HT-29 (cell line): ENCODE measurements at places on chromosomes 5 and 9.

DNA sequence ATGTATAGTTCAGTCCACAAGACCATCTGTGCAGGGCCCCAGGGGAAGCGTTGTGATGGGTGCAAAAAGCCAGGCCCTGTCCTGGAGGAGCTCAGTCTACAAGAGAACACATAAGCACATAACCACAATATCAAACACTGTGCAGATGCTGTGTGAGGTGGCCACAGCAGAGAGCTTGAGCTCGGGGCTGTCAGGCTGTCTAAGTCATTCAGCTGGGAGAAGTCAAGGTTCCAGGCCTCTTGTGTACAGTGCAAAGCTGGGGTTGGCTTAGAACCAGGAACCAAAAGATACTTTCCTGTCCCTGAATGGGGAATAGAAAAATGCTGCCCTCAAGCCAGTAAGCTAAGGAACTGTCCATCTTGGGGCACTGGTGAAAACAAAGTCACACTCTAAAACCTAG, 75.0 kb downstream of the PRDM6 start:
- DNase-seq = no peak

- no peak for DNase-seq
These were observed 270.1 kb upstream of the PTGER4 start for GRCh38 chr5:40409601-40410000.

DNA sequence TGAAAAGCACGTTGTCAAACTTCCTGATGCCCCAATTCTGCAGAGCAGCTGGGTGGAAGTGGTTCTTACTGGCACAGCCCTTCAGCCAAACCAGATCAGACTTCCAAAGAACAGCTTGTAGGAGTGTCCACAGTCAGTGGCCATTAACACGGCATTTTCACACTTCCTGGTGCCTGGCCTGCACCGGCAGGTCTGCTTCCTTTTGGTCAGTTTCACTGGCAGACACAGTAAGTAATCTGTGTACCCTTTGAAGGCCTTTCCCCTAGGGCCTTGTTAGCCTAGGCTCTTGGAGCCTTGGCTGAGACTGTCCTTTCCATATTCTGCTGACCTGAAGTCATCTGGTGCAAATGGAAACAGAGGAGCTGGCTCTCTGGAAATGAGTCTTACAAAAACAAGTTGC, 297.5 kb upstream of the TNC start:
- no peak for DNase-seq

GRCh38 chr5:76473661-76474060, 70.6 kb downstream of the IQGAP2 start:
- no peak for DNase-seq

DNA sequence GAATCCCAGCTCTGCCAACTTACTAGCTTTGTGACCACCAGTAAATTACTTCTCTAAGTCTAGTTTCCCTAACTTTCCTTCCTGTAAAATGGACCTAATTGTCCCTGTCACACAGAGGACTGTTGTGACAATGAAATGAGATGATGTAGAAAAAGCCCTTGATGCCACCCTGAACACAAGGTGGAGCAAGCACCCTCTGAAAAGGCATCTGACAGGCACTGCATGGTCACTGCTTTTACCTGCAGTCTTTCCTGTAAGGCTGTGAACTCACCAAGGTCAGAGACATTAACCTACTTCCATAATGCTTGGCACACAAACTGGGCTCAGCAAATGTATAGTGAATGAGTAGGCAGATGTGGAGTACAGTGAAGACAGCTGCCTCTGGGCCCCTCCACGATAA, 6.1 kb downstream of the SLC31A2 start:
- no peak for DNase-seq

- DNase-seq = no peak
These were observed 88.6 kb upstream of the RASGRF2 start for GRCh38 chr5:80871541-80871961.

- DNase-seq = no peak
These were observed 14.2 kb downstream of the ABHD17B start for GRCh38 chr9:71896761-71897160.

DNA sequence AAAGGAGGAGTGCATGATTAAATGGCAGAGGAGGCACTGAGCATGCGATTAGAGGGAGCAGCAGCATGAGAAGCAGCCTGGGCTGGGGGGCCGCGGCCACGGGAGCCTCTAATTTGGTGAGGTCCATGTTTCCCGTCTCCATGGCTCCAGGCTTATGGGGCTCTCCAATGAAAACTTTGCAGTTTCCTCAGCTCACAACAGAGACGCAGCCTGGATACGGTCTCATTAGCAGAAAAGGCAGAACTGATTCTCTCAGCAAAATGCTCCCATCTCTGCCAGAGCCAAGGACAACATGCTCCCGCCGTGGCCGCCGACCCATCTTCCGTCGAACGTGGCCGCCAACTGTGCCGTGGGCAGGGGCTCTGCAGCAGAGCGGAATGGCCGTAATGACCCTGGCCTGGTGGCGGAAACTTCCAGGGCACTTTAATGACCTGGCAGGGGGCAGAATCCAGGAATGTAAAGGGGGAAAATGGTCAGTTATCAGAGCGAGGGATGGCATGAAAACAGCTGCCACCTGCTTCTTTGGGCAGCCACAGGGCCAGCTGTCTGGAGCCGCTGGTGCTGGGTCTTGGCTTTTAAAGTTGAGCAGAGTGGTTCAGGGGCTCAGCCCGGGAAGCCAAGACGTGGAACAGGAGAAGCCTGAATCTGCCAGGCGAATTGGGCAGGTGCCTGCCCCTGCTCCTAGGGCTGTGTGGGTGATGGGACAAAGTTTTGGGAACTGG, 76.5 kb downstream of the COL5A1 start:
- no peak for DNase-seq

GRCh38 chr9:124278054-124278540, 20.3 kb downstream of the NEK6 start:
- DNase-seq = no peak

DNA sequence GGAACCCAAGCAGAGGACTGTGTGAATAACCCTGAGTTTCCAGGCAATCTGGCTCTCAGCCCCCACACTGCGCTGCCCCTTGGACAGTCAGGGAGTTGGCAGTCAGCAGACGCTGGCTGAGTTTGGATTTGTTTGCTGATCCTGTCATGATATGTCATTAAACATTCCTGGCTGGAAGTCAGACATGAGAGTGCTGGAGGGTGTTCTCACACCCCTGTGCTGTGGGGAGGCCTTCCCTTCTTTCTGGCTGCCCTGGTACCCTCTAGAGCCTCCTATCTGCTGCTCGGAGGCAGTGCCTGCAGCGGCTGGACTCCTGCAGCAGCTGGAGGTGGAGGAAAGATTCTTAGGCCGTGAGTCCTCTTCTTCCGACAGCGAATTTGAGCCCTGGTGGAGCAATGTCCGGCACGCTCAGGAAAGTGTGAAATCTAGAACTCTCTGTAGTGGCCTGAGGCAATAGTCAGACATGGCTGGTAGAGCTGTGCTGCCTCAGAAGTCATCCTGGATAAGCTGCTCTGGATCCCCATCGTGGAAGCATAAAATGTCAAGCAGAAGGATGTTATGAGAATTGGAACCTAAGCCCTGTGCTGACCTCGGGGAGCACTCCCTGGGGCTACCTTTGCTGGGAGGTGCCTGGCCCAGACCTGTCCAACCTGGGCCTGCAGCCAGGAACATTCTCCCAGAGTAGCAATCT, 72.0 kb downstream of the PDE8B start:
- DNase-seq = no peak

DNA sequence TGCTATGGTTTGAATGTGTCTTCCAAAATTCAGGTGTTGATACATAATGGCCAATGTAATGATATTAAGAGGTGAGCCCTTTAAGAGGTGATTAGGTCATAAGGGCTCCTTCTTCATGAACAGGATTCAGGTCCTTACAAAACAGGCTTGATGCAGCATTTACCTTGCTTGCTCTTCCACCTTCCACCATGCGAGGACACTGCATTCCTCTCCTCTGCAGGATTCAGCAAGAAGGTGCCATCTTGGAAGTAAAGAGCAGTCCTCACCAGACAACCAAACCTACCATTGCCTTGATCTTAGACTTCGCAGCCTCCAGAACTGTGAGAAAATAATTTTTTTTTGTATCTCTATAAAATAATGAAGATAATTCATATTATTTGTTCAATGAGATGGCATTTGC, 314.0 kb upstream of the SMARCA2 start:
- DNase-seq = no peak

DNA sequence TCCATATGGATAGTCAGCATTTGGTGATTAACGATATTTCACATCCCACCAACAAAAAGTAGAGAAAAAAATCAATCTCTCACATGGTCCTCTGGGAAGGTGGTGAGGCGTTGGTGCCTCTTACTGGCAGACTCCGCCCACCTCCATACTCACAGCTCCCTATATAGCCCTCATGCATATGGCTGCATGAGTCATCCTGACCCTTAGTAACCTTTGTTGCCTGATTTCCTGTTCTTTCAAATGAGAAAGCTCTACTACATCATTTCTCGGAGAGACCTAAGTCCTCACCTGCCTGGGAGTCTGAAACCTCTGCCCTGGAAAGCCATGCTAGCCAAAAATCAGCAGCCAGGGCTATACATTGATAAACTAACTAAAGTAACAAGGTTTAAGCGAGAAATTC, 33.3 kb upstream of the ABCA1 start:
- DNase-seq = peak; percentile 77

DNA sequence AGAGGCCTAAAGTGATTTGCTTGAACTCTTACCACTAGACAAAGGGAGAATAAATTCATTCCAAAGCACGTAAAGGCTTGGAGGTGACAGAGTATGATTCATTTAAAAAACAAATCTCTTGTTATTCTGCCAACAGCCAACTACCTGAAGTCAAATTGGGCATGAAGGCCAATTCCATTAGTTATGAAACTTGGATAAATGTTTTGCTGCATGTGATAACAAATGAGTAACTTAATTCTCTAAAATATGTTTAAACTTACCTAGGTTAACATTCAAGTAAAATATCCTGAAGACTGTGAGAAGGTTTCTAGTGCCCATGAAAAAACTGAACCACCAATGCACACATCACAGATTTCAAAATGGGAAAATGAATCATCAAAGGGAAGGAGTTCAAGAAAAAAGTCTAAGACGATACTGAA, 120.1 kb upstream of the TSLP start:
- DNase-seq = no peak

- DNase-seq = no peak
These were observed 27.6 kb downstream of the SLC25A48 start for GRCh38 chr5:135862086-135862485.

DNA sequence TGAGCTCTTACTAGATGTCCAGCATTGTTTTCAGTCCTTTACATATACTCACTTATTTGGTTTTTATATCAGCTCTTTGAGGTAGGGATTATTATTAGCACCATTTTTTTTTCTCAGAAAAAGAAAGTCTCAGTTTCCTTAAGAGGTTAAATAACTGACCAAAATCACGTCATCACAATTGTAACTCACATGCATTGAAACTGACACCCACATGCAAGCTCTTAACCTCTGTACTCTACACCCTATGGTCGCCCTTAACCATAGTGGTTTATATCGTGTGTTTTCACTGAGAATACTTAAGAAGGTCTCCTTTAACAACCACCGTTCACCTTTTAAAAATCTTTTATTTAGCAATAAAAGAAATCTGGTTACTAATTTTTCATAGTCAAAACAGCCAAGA, 61.0 kb downstream of the PRDM6 start:
- no peak for DNase-seq

- peak; percentile 49 for DNase-seq
These were observed 46.6 kb downstream of the CD180 start for GRCh38 chr5:67149951-67150523.

DNA sequence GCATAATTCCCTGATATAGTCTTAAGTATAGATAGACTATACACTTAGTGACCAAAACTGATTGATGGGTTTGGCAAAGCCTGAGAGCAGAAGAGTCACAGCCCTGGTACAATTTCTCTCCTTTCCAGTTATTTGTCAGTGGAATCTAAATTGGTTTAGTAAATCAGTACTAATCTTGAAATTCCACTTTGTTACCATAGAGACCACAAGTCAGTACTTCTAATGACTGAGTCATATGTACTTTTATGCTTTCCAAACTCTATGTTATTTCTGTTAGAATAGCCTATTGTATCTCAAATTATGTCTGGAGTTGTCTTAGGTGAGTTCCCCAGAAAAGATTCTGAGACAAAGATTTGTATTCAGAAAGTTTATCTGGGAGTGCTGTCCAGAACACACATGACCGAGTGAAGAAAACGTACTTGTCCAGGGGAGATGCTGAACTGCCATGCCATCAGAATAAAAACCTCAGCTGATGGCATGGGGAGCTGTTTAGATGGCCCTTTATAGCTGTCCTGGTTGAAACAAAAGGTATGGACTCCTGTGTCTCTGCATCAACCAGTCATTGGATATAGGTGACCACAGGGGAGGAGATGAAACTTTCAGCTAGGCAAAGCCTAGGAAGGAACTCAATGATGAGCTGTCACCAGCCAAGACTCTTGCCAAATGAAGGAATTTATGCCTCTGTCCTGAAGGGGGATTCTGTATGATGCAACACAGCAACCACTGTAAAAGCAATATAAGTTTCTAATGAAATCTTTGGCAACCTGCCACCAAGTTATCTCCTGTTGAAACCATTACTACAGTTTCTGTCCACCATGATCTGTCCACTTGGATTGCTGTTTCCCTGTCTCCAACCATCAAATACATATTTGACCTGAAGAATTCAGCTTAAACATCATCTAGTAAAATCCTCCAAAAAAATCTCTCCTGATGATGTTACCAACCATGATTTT, 18.0 kb upstream of the SMC2 start:
- no peak for DNase-seq

DNA sequence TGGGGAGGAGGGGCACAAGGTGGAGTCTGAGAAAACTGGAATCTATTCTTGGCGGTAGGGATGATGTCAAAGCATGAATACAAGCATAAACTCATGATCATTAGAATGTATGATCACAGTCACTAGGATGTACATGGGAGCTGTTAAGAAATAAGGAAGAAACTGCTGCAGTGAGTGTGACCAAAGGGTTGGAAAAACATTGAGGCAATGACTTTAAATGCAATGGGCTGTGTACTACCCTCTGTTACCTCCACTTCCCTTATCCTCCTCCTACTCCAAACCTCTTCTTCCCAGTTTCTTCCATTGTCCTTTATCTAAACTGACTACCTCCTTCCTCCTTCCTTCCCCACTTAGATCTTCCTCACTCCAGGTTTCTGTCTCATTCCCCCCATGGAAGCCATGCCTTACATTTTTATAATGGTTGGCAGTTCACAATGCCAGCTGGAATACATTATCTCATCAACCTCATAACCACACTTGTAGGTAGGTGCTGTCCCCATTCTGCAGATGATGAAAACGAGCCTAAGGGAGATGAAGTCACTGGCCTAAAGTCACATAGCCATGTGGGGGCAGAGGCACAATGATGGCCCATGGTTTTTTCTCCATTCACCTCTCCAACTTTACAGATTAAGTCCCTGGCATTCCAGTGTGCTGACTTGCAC, 21.9 kb upstream of the TNFSF15 start:
- no peak for DNase-seq
